ENCODE measurements at places on chromosomes 7 and 10.

- DNase-seq = no peak
Measured at GRCh38 chr10:108427146-108427545, 1262.6 kb upstream of the SORCS1 start.

GRCh38 chr7:128205068-128205467, 36.0 kb upstream of the LEP start:
- no peak for DNase-seq

- no peak for DNase-seq
Measured at GRCh38 chr7:123637203-123637602, 18.5 kb upstream of the LMOD2 start.

DNA sequence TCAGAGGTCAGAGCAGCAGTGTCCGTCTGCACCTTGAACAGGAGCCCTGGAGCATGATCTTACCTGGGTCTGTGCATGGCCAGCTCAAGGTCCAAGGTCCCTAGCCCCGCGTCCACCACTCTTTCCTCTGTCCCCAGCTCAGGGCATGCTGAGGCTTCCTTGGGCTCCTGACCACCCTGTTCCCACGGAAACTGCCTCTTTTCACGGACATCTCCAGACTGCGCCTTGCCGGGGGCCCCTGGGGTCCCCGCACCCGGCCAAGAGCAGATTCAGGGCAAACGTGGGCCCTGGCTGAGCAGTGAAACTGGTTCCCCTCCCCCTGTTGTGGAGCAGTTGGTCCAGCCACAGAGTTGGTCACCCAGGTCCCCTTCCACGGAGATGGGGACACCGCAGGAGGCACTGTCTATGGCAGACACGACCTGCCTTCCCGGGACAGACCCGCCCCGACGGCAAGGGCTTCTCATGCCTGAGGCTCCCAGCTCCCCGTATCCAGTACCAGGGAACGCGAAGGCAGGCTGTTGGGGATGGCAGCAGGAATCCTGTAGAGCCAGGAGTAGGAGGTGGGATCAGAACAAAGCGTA, 217.4 kb upstream of the PPP2R2D start:
- no peak for DNase-seq

DNA sequence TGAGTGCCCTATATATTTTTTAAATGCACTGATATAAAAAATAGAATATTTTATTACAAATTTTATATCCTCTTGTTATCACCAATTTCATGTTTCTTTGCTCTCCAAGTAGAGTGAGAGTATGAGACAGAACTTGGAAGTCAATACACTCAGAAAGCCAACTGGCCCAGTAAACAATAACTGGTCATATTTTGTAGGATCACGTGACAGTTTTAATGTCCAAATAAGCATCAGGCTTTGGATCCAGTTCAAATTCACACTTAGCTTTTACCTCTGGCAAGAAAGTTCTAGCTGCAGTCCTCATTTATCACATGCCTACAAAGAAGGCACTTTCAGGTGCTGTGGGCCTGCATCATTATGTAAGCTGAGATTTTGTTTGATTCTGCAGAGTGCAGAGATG, 21.6 kb upstream of the TPK1 start:
- DNase-seq = no peak

GRCh38 chr7:131950758-131951157, 394.3 kb upstream of the PODXL start:
- DNase-seq = no peak

GRCh38 chr7:132739271-132739955, 163.1 kb upstream of the PLXNA4 start:
- no peak for DNase-seq

DNA sequence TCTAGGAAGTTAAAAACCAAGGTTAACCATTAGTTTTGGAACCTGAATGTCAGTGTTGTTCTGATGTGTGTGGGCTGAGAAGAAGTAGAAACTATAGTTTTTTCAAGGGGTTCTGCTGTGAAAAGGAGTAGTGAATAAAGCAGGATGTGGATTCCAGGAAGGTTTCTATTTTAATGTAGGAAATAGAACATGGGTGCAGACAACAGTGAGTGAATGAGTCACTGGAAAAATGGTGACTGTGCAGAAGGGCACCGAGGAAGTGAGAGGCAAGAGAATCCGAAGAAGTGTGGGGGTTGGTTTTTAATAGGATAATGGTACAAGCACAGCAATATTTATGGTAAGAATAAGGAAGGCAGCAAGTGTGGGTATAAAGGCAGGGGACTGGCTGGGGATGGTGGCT, 120.4 kb downstream of the ARHGAP21 start:
- no peak for DNase-seq

DNA sequence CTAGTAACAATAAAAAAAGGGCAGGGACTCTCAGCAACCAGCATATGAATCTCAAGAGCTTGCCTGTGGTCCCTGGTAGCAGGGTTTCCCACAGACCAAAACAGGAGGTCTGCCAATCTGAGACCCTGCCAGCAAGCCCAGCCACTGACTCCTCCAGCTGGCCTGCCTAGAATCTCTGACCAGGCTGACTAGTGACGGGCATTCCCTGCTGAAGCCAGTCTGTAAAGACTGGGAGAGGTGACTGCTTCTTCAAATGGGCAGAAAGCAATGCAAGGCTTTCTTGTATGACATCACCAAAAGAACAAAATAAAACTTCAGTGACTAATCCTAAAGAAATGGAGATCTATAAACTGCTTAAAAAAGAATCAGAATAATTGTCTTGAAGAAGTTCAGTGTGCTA, 249.4 kb downstream of the TCF7L2 start:
- DNase-seq = no peak

DNA sequence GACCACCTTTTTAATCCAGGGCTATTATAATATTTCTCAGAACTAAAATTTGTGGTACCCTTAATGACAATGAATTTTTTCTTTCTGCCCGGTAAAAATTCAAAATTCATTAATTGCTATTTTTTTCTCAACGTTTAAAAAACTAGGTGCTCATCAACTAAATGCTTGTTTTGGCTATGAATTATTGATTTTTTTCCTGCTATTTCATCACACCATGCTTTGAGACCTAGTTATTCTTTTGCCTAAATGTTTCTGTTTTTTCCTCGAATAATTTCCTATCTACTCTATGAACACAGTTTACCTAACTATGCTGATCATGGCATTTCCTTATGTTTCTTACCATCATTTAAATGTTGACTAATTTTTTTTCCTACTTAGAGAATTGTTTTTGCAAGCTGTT, 5.6 kb upstream of the CD36 start:
- no peak for DNase-seq

- DNase-seq = no peak
Measured at GRCh38 chr10:71268758-71269157, 50.3 kb upstream of the SLC29A3 start.

DNA sequence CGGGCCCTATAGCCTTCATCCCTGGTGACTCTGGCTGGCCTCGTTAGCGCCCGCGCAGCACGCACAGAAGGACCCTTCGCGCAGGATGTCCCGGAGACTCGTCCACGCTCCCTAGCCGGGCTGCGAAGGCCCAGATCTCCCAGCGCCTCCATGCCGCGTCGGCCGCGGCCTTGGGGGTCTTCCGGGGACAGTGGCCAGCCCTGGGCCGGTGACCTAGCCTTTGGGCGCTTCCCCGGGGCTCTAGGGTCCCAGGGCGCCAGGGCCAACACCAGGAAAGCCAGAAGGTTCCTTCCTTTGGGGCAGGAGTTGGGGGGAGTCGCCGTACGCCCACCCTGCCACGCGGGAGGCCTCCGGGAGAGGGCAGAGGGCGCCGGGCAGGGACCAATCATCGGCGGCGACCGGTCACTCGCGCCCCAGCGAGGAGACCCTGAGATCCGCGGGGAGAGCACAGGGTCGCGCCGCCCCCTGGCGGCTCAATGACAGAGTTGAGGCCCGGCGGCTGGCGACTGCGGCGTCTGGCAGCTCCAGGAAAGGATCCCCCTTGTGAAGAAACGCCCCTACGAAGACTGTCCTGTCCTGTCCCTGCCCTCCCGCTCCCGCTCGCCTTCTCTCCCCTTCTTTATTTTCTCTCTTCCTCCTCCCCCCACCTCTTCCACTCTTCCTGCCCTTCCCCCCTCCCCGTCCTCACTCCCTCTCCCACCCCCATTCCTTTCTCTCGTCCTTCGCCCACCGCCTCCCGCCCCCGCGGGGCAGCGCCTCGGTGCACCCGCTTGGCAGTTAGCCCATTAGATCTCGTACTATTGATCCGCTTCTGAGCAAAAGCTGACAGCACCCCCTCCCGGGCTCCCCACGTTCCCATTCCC, 62.3 kb upstream of the LBX1 start:
- no peak for DNase-seq

GRCh38 chr7:102119925-102120324, 166.7 kb upstream of the SH2B2 start:
- no peak for DNase-seq

- no peak for DNase-seq
Measured at GRCh38 chr10:50625649-50626132, 1.9 kb upstream of the SGMS1 start.

GRCh38 chr7:28749638-28750037, 208.5 kb downstream of the TRIL start:
- DNase-seq = no peak

- no peak for DNase-seq
Measured at GRCh38 chr7:150902078-150903033, 50.0 kb downstream of the AOC1 start.

GRCh38 chr10:110754375-110755105, 110.4 kb downstream of the RBM20 start:
- DNase-seq = no peak

- peak; percentile 63 for DNase-seq
Measured at GRCh38 chr10:17025444-17026295, 103.9 kb downstream of the CUBN start.

DNA sequence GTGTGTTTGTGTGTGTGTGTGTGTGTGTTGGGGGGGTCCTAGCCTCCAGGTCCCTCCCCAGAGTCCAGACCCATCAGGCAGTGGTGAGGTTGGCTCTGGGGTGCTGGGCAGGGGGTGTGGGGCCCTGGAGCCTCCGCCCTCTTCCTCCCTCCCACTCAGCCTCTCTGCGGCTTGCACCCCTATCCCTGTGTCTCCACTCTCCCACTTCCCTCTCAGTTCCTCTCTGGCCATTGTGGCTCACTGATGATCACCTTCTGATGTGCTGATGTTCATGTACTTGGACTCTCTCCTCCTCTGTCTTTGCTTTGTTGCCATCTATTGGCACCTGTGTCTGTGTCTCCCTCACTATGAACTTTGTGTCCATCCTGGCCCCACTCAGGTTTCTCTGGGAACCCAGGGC, 298.7 kb downstream of the ZEB1 start:
- no peak for DNase-seq

DNA sequence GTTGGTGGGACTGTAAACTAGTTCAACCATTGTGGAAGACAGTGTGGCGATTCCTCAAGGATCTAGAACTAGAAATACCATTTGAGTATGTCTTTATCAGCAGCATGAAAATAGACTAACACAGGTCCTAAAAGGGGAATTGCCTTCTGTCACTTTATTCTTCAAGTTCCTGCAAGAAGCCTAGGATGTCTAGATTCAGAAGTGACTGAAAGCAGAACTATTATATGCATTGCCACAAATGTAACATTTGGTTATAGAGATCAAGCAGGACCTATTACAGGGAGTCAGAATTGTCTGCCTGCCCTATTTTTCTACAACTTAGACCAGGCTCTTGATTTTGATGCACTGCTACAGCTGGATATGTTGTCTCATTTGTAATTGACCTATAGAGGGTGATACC, 364.7 kb downstream of the SORCS1 start:
- DNase-seq = no peak

- no peak for DNase-seq
Measured at GRCh38 chr10:42707234-42707633, 68.9 kb upstream of the ZNF33B start.

DNA sequence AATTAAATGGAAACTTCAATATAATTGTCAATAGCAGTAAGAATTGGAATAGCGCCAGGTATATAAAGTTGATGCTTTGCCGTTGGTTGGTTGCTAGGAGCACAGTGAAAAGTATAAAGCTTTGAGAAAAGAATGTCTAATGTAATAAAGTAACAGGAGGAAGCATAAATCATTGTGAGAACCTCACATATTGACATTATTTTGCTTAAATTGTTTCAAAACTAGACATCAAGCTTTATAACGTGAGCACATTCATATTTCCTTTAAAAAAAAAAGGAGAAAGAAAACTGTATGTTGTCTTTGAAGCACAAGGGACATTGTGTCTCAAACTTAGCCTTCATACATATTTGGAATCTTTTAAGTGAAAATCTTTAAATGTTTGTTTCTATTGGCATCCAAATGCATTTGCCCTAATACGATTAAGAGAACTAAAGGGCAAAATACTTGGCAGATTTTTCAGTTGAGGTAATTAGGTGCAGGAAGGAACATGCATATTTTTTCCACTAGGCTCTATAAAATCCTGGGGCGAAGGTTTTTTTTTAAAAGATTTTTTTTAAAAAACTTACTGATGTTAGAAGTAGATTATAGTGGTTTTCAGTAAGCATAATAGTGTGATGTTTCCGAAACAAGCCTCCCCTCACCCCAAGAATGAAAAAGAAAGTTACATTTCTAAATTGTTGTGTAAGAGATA, 92.4 kb downstream of the ARID5B start:
- peak; percentile 48 for DNase-seq

GRCh38 chr10:129754211-129755050, 209.6 kb downstream of the EBF3 start:
- DNase-seq = no peak

- no peak for DNase-seq
Measured at GRCh38 chr7:98771519-98771918, 98.3 kb downstream of the TMEM130 start.

DNA sequence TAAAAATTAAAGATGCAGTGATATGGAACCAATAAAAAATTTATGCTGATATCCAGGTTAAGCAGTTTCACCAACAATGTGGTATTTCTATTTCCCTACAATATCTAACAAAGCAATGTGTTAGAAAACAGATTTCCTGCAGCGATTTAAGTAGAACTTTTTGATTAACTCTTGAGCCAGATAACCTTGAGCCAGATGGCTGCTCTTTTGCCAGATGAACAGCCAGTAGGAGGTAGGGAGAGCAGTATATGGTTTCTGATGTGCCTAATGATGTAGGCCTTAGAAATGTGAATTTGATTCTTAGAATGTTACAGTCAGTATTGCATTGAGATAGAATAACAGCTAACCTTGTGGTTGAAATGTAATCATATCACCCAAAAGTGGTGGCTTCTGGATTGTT, 31.1 kb downstream of the STAMBPL1 start:
- no peak for DNase-seq

GRCh38 chr10:35041502-35041879, 48.6 kb downstream of the CUL2 start:
- no peak for DNase-seq

GRCh38 chr7:97733276-97734161, 1.6 kb downstream of the TAC1 start:
- DNase-seq = no peak

GRCh38 chr10:5036511-5036910, 32.9 kb upstream of the AKR1C2 start:
- no peak for DNase-seq

GRCh38 chr10:44056206-44056605, 328.7 kb downstream of the CXCL12 start:
- DNase-seq = no peak

- no peak for DNase-seq
Measured at GRCh38 chr7:46675456-46675855, 754.4 kb upstream of the IGFBP3 start.

Measured in central memory CD4-positive, alpha-beta T cell (primary cell).